ENCODE measurements at places on chromosomes 16 and 17.

- no peak for DNase-seq
Observed at GRCh38 chr17:40532520-40533253, 31.3 kb upstream of the TNS4 start.

GRCh38 chr16:67091906-67092566 is 17.7 kb upstream of the PHAF1 start:
- DNase-seq, result no peak

DNA sequence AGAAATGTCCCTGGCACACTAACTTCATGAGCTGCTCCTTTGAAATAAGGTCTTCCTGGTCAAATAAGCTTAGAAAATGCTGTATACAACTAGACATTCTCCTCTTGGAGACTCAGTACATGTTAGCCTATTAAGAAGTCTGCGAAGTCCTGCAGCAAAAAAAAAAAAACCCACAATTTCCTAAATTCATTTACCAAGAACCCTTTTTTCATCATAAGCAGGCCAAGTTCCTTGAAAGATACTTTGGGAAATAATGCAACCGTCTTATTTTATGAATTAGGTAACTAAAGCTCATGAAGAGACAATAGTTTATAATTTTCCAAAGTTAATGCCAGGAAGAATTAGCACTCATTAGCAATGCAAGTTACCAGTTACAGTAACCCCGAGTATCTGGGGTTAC is 49.0 kb upstream of the HAS3 start:
- no peak for DNase-seq

DNA sequence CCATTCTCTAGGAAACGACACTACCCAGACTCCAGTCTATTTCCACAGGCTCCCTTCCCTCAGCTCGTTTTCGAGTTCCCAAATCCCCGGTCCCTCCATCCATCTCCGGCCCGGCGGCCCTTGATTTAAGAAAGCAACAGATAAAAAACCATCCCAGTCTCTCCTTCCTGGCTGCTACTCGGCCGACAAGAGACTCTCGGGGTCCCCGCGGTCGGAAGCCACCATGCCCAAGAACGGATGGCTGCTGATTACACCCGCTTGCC is 182 bp downstream of the RPL26 start:
- no peak for DNase-seq

- DNase-seq, result peak; percentile 45
Observed at GRCh38 chr17:63434951-63435571, 11.0 kb downstream of the CYB561 start.

DNA sequence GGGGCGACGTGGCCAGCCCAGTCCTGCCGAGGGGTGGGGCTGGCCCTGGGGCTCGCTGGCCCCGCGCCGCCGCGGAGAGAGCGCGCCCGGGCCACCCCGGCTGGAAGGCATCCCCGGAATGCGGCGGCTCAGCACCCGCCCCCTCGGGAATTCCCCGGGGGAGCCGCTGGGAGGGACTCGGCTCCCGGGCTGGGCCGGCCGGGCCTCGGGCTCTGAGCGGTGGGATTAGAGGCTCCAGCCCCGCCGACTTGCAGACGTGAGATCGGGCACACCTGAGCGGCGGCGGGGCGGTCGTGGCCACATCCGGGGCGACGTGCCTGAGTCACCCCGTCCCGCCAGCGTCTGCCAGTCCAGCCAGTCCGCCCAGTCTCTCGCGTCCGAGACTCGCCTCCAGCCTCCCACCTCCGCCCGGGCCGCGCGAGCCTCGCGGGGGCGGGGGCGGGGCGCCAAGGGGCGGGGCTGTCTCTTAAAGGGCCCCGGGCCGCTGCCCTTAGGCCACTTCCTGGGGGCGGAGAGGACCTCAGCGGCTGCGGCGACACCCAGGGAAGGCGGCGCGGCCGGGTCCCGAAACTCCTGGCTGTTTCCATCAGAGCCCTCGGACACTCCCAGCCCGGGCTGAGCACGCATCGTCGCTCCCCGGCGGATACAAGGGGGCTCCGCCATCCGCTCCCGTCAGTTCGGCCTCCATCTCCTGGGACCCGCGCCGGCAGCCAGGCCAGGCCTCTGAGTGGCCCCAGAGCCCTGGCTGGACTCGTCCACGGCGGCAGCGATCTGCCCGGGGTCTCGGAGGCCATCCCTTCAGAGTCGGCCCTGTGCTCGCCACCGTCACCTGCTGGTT is at the start of gene KCTD11:
Gene KCTD11, plus strand, starts transcription at position 498 of the 838 bp plus-strand sequence.
- peak; percentile 74 for DNase-seq

DNA sequence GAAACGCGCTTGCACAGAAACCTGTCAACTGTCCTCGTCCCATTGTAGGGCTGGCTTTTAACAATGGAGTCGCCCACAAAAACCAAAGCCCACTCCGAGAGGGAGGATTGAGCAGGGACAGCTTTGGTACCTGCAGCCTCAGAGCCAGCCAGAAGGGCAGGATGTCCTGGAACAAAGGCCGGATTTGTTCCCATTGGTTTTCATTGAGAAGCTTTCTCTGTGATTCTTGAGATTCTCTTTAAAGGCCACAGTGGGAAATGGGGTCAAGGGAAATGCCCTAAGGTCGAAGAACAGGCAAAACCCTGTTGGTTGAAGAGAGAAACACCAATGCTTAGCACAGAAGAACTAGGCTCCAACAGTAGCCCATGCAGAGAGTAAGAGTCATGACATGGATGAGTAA is 65.4 kb downstream of the C16orf78 start:
- DNase-seq, result no peak

GRCh38 chr17:52209507-52209906 is 51.0 kb upstream of the CA10 start:
- DNase-seq, result no peak

DNA sequence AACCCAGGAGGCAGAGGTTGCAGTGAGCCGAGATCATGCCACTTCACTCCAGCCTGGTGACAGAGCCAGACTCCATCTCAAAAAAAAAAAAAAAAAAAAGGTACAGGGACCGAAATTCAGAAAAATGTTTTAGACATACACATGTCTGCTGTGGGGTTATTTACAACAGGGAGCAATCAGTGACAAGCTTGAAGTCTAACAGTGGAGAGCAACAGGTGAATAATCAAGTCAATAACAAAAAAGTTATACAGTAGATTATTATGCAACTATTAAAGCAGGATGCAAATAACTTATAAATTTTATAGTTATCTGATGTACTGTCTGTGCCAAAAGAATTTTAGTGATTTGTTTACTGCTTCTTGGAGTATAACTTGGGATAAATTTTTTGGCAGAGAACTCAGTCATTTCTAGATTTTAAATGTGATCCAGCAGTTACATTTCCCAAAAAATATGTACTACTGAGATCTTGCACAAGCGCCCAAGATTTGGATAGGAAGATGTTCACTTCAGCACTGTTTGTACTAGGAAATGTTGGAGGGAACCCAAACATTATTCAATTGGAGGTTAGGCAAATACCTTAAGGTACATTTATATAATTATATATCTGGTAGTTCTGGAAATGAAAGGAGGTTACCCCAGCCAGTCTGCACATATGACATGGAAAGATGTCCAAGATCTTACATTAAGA is 34.1 kb downstream of the EEF2K start:
- no peak for DNase-seq

DNA sequence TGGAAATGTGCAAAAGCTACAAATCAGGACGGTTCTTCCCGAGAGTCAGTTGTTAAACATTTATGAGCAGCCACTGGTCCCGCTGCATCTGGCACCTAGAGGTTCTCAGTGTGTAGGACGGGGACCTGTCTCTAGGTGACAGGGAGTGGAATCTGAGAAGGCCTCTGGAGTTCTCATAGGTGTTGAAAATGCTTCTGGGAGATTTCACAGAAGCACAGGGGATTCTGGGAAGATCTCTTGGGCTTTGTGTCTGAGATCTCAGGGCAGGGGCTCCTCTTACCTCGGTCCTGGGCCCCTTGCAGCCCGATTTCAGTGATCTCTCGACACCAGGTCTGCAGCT is 8.9 kb downstream of the ALOX15 start:
- no peak for DNase-seq

DNA sequence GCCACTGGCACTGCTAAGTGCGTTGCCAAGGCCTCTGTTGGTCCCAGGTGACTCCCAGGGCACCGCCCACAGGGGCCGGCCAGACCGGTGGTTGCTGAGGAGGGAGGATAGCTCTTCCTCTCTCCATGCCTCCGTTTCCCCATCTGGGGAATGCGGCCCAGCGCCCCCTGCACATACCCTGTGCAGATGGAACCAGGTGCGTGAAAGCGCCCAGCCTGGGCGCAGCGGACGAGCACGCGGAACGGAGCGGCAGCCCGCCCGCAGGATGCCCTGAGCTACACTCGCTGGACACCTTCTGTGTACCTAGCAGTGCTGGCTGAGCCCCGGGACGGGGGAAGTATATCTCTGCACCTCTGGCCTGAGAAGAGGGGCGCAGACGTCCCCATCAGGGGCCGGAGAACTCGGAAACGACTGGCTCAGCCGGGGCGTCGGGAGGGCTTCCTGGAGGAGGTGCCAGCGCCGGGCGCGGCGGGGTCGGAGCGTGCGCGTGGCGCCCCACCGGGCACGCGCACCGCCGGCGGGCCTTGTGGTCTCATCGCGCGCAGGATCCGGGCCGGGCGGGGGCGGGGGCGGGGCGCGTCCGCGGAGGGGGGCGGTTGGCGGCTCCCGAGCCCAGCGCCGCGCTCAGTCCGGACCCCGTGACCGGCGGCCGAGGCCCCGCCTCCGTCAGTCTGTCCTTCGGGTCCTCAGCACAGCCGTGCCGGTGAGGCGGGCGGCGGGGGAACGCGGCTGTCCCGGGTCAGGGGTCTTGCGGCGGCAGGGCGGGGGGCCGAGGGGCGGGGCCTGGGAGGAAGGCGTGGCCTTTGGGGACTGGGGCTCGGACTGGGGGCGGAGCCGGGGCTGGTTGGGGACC is at the start of the genes CCDC78 and HAGHL:
Gene CCDC78, minus strand, starts transcription at position 6 of the 853 bp plus-strand sequence. CDS start 76 bp downstream, outside the sequence.
Gene HAGHL, plus strand, starts transcription at position 669 of the 853 bp plus-strand sequence. CDS start 404 bp downstream, outside the sequence.
- DNase-seq, result no peak

- no peak for DNase-seq
Observed at GRCh38 chr17:8140065-8141029, 11.9 kb downstream of the PER1 start.

DNA sequence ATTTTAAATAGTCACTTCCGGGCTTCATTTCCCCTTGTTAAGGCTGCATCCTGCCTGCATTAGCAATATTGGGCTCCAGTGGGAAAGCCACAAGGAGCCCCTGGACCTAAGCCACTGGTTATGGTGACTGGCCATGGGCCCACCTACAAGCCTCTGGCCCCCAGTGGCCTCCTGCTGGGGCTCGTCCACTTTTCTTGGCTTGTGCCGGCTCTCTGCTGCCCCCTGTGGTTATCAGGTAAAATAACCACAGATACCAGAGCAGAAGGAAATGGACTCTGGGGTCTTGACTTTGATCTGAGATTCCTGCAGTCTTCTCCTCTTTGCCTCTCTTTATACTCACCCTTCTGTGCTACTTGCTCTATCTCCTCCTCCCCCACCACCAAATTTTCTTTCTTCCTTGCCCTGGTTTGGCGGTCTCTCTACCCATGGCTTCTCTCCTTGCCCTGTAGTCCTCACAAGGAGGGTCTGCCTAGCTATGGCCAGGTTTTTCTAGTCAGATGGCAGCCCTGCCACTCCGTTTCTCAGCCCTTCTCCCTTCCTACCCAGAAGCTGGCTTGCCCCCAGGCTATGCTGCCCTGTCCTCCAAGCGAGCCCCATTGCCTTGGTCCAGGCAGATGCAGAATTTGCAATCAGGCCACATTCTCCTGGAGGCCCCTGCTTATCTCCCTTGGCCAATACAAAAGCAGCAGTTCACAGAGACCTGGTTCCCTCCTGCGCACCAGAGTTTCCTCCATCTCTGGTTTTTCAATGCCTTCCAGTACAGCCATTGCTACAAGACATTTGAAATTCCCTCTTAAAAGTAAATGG is 82.9 kb upstream of the RCVRN start:
- DNase-seq, result no peak

DNA sequence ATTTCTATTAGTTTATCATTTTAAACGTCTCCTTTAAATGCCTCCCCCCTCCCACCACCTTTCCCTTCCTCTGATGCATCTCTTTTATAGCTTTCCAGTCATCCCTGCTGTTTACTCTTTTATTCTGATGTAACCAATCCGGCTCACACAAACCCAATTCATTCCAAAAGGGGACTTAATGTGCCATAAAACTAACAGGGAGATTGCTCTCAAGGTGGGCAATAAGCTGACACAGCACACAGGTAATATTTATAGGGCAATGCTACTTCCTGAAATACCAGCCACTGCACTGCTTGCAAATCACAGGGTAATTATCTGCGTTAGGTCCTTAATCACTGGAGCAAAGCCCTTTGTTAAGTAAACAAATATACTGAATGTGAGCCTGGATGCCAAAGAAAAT is 23.3 kb upstream of the CA10 start:
- no peak for DNase-seq

- no peak for DNase-seq
Observed at GRCh38 chr17:49783071-49783715, 5.3 kb upstream of the KAT7 start.

- no peak for DNase-seq
Observed at GRCh38 chr17:57538736-57539456, 206.2 kb downstream of the CCDC182 start.

GRCh38 chr17:73924114-73924908 is 279.2 kb upstream of the RPL38 start:
- DNase-seq, result no peak

- DNase-seq, result no peak
Observed at GRCh38 chr17:64628641-64629040, 33.5 kb downstream of the SMURF2 start.
